ENCODE measurements at places on chromosomes 12 and 14.

DNA sequence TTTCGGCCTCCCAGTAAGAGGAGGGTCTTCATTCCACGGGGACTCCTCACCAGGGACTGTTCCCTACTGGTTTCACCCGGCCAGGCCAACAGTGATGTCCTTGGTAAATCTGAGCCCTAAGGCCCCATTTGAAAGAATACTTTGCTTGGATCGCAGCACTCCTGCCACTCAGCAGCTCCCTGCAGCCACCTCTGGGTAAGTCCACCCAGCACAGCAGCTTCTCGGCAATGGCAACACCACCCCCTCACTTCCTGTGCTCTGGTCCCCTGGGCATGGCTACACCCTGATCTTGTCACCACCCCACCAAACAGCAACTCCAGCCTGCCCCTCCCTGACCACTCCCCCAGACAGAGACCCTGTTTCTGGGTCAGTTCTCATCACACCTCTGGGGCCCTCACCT, 100.3 kb downstream of the SETD3 start:
- no peak for DNase-seq

DNA sequence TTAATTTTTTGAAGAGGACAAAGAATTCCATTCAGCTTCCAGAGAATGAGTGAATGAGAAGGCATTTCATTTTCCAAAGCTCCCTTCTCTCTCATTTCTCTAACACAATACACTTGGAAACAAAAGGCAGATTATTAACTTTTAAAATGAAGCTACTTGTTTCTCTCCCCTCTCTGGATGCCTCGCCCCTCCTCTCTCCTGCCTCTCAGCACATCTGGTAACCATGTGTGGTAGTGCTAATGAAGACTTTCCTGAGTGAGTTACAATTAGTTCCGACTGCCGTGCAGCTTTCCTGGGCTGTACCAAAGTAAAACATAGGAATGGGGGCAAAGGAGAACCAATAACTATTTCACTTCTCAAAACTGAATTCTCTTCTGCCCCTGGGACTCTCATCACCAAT, 84.7 kb upstream of the SOX5 start:
- DNase-seq: no peak

GRCh38 chr12:1863823-1864222, 43.5 kb downstream of the LRTM2 start:
- no peak for DNase-seq

DNA sequence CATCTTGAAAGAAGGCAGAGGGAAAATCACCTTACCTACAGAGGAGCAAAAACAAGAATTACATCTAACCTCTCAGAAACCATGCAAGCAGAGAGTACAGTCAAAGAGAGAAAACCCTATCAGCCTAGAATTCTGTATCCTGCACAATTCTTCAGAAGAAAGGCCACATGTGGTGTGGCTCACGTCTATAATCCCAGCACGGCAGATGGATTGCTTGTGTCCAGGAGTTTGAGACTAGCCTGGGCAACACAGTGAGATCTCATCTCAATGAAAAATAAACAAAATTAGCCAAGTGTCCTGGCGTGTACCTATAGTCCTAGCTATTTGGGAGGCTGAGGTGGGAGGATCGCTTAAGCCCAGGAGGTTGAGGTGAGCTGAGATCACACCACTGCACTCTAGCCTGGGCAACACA, 48.2 kb downstream of the ATF7 start:
- no peak for DNase-seq

DNA sequence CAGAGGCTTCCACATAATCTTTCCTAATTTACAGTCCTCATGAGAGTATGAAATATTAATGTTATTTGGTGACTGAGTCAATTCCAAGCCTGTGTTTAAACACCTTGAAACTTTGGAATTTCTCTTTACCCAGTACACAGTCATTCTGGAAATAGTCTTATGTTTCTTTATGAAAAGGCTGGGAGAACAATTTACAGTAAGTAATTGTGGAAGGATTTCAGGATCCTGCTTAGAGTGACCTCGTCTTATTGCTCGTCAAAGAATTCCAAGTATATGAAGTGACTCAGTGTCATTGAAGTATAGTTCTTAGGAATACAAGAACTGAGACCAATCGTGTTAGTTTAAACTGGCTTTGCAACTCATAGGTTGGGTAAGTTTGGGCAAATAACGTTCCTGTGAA, 634.2 kb downstream of the SLC16A7 start:
- no peak for DNase-seq

GRCh38 chr12:96876966-96877365, 30.1 kb upstream of the NEDD1 start:
- no peak for DNase-seq

- no peak for DNase-seq
Observed at GRCh38 chr14:30888480-30889243, 14.3 kb downstream of the COCH start.

DNA sequence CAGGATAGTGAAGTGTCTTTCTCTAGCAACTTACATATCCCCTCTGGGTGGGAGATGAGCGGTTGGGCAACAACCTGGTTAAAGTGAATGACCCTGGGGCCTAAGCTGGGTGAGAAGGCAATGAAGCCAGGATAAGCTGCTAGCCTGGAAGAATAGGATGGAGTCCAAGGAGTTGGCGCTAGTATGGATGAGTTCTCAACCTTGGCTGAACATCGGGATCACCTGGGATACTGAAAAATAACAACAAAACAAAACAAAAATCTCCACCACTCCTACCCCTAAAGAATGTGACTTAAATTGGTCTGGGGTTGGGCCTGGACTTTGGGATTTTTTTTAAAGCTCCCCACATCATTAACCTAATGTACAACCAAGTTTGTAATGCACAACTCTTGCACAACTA, 4.8 kb upstream of the RPS6KA5 start:
- DNase-seq: no peak

DNA sequence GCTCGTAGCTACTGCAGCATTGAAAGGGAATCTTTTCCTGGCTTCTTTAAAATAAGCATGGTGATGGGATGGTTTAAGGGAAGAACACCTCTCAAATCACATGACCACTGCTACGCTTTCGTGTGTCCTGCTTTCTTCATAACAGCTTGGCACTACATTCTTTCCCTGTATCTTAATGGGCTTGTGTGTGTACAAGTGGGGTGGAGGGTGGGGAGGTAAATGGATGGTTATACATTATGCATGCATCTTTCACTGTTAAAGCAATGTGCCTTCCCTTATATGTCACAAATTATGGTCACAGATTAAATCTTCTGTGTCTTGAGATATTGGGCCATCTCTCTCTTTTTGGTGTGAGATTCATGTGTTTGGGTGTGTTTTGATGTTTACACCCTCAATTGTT, 169.4 kb upstream of the GARIN2 start:
- DNase-seq: no peak

GRCh38 chr14:103705504-103706284, 9.6 kb downstream of the XRCC3 start:
- DNase-seq: no peak

DNA sequence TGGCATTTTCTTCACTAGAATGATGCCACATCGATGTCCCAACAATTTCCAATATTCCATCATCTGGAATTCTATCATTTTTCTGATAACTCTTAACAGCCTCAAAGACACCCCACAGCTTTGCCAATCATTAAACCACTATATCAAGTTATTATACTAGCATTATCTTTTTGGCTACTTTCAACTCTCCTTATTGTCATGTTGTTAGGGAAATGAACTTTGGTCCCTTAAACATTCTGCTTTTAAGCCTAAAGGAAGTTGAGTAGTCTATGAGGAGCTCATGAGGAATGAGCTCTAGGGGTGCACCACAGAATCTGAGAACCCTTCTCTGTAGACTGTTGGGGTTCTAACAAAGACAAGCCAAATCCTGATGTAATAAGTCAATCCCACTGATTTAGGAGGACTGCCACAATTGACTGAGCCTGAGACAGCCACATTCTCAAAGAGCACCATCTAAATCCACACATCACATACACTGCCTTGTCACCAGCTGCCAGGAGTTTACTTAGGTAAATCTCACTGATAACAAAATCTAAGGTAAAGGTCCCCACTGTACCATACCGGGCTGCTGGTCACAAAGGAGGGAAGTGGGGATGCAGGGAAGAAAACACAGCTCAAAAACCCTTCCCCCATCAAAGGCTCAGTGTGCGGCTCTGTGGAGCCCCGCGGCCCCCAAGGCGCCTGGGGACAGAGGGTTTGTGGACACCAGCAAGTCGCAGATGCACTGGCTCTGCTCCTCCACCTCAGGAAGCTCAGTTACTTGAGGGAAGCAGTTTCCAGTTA, 58.2 kb downstream of the SETD3 start:
- DNase-seq: no peak

- no peak for DNase-seq
Observed at GRCh38 chr14:60720962-60721325, 3.2 kb downstream of the SIX4 start.

DNA sequence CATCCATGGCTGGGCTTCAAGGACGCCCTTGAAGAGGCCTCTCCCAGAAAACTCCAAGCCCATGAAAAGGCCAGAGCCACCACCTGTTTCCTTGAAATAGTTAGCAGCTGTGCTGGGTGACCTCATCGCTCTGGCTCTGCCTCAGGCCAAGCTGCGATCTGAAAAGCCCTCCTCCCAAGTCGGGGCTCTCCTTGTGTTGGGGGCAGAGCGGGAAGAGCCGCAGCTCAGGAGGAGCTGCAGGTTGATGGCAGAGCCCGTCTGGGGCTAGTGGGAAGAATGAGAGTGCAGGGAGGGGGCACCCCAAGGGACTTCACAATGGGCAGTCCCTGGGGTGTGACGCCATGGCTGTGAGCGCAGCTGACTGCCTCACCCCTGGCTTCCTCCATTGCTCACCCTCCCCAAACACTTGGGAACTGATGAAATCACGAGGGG, 50.0 kb upstream of the STON2 start:
- no peak for DNase-seq

DNA sequence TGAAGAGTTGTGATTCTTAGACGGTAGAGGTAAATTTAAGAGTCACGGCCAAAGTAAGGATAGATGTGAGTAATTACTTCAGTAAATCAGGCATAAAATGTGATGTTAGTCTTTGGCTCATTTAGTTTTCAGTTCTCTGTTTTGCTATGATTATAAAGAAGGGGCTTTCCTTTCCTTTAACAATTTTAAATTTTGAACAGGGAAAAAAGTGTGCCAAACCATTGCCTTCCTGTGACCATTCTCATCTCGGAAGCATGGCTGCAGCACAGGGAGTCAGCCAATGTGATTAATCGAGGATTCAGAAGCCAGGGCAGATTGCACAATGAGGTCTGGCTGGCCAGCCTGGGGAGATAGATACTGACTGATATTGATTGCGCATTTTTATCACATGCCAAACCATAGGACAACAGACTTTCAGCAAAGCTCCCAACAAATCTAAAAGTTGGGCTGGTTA, 480.2 kb upstream of the PRICKLE1 start:
- DNase-seq: no peak

DNA sequence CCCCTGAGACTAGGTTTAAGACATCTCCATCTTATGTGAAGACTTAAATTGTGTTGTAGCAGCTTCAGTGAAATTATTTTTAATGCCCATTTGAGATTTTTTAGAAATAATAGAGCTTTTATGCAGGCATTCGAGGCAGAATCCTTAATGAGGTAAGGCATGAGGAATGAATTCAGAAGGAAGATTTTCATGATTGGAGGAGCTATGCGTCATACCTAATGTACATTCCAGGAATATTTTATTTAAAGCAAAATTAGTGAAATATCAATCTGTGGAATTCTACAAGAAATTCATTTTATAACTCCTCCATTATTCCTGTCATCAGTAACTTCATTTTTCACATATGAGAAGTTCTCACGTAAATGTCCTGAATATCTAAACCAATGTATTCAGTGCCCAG, 36.0 kb upstream of the GARIN6 start:
- no peak for DNase-seq

DNA sequence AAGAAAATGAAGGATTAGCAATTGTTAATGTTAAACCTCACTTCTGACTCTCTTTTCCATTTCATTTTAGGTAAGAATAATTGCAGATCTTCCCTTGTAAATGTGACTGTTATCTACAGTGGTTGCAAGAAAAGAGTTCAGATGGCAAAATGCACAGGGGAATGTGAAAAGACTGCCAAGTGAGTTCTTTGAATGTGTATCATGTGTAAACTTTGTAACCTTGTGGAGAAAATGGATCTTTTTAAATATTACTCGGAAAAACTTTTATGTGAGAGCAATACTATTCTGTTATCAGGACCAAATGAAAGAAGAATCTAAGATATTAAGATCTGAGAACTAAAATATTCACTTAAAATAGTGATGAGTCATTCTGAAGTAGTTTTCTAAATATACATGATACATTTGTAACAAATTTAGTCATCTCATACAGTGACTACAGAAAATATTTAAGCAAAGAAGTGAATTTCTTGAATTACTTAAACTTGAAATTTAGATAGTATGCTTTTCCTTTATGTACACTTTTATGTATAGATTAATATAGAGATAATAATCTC, 122.5 kb upstream of the CNTN1 start:
- DNase-seq: no peak

GRCh38 chr12:97560350-97560749, 97.7 kb downstream of the RMST start:
- DNase-seq: no peak

- no peak for DNase-seq
Observed at GRCh38 chr14:104973385-104974145, 4.6 kb downstream of the AHNAK2 start.

GRCh38 chr12:54424224-54424623, 5.2 kb upstream of the ITGA5 start:
- DNase-seq: no peak

GRCh38 chr14:49920935-49921334, 28.1 kb downstream of the ARF6 start:
- no peak for DNase-seq

DNA sequence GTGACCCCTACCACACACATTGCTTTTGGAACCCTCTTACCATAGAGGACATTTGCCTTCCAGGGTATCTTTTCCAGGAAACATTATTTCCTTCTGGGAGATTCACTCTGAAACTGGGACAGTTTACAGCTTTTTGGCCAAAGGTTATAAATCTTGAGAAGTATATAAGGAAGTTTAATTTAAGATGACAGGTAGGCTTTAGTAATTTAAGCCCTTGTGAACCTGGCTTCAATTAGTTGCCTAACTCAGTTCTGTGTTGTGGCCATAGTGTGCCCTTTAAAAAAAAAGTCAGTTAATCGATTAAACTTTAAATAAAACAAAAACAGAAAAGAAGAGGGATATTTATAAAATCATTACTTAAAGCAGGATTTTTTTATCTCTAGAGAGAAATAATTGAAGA, 142.9 kb downstream of the NAV3 start:
- no peak for DNase-seq

DNA sequence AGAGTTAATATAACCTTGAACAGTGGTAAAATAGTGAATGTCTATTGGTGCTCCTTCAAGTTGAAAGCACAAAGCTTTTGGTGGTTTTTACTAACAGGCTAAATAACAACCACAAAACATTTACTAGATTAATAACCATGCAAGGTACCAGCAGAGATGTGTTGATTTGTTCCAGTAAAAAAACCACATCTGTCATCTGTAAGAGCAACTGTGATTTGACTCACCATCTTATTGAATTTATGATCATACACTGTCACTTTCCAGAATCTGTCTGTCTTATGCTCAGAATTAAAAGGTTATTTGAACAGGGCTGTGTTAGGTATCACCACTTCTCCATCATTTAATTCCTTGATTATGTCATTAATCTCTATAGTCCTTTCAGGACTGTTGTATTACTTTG, 107.0 kb upstream of the PTHLH start:
- DNase-seq: no peak

GRCh38 chr12:19999805-20000138, 368.6 kb upstream of the PDE3A start:
- DNase-seq: no peak
